ENCODE measurements at places on chromosomes 4 and X. TPM values are rescaled to one million over a fixed set of nuclear protein-coding genes. Genes with fewer than 3 reads are reported as not detected.
A peak's percentile ranks its signal among the peaks of the same experiment; 100 is the strongest.

DNA sequence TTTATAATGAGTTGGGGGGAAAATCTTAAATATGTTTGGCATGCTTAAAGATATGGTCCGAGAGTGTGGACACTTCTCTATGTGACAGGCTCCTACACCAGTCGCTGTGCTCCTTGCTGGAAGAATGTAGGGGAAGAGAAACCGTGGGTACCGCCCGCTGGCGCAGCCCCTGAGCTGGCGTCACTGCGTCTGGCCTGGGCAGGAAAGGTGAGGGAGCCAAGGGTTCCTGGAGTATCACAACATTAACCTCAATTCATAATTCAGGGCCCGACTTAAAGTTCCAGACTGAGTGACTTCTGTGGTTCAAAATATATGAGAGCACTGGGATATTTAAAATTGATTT lies 95.1 kb downstream of the GATB start:
- no peak for DNase-seq

DNA sequence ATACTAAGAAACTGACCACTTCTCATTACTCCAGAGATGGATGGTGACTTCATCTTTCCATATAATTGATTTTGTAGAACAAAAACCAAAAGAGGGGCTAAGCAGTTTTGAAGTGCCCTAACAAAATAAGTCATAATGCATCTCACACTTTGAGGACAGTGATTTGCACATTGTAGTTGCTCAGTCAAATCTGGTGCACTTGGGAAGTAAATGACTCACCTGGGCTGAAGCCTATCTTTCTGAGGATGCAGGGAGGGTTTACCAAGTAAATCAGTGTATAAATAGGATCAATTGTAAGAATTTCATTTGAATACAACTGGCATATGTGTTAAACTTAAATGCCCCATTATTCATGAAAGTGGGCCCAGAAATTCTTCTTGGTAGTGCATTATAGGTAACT lies 134.2 kb downstream of the DCLK2 start:
- no peak for DNase-seq

DNA sequence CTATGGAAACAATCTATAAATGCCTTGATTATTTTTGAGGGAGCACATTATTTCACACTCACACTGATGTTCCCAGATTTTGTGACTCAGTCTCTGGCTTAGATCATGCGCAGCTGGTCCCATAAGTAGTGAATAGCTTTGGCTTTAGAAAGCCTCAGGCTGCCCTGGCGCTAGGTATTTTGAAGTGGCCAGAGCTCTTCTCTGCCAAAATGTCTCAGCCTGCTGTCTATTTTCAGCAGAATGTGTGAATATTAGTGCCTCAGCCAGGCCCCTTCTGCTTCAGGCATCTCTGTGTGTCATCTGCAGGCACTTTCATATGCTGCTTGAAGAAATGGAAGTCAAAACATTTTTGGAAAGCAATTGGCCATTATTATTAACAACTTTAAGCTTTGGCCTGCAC lies 931.0 kb upstream of the INTU start:
- DNase-seq, result peak; percentile 35

DNA sequence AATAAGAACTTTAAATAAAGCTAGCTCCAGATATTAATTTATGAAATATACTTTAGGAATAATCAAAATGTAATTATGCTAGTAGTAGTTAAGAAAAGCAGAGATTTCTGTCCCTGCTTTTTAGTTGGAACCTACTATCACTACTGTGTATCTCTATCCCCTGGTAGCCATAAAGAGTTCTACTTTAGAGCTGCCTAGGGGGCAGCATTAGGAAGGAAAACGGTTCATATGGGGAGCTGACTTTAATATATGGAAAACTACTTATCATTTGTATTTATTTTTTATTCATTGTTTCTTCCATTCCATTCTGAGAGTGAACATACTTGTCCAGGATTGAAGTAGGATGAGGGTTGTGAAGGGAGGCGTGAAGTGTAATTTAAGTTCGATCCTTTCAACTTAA lies 40.9 kb downstream of the CPEB2 start:
- DNase-seq, result no peak

Gene HPGDS
- total RNA-seq, result 0.83 TPM

Gene FHDC1
- 0.19 TPM for total RNA-seq

Data from heart left ventricle (tissue), 16 donors.